ENCODE measurements at places on chromosomes 6 and 20.

GRCh38 chr20:15176929-15177328 lies 839.5 kb upstream of the FLRT3 start:
- no peak for DNase-seq

DNA sequence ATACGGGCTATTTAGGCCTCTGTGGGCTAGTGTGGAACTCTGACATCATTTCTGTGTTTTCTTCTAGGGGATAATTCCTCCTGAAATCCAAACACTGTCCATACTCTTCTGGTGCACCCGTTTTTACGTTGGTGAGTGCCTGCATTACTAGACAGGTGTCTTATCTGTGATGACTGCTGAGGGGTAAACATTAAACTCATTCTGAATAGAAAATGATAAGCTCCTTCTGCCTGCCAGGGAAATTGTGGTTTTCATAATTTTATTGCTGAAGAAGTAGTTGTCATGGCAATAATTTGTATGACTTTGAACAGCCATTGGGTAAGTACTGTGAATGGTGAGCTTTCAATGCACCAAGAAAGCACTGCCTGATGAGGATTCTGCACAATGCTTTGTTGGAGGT lies 705.6 kb downstream of the UTRN start:
- DNase-seq, result no peak

DNA sequence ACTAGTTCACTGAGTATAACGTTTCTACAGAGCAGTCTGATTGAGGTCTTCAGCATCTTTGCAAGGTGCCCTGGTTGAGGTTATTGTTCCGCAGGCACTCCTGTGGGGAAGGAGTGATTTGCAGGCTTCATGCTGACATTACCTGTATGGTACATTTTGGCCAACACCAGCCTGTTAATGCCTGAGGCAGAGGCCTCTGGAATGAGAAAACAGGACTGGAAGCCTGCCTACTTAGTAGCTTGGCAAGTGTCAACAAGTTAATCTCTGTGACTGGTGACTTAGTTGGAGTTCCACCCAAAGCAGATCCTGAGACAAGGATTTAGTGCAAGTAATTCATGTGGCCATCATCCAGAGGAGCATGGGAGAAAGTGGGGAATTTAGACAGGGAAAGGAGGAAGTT lies 24.6 kb downstream of the MAS1 start:
- no peak for DNase-seq

DNA sequence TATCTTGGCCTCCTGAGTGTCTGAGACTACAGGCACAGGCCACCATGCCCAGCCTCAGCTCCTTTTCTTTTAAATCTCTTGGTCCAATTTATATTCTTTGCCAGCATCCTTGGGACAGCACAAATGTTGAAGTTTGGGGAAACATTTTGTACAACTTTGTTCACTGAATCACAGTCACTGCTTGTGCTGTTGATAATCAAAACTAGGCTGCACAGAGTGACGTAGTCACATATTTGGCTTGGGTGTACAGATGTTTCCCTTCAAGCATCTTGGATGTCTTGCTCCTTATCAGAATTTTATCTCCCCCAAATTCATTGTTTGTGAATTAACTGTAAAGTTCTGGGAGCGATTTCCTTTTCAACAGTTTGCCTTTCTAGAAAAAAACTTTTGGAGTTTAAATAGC lies 17.9 kb downstream of the CARMIL1 start:
- no peak for DNase-seq

DNA sequence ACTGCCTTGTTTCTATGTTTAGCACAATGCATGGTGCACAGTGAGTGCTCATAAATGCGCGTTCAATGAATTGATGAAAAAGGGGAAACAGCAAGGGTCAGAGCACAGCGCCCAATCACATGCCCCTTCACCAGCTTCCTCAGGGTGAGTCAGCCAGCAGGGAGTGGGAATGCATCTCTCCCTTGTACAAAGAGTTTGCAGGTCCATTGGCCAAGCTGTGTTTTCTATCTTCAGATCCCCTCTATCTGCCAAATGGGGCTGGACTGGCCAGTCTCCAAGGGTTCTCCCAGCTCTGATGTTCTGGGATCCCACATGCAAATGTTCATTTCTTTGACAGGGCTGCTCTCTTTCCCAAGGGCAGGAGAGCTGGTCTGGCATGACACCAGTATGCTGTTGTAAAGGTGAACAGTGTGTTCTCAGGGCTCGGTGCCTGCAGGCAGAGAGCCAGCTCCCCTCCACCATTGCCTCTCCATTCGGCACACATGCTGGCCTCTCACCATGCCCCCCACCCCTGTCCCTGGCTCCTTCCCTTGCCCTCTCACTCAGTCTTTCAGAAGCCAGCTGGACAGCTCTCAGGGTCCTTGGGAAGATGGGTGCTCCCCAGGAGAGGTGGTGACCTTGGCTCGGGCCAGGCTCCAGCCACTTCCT lies 25.0 kb downstream of the ANGPT4 start:
- DNase-seq, result no peak

GRCh38 chr6:148221196-148221979 lies 121.2 kb upstream of the SASH1 start:
- no peak for DNase-seq

DNA sequence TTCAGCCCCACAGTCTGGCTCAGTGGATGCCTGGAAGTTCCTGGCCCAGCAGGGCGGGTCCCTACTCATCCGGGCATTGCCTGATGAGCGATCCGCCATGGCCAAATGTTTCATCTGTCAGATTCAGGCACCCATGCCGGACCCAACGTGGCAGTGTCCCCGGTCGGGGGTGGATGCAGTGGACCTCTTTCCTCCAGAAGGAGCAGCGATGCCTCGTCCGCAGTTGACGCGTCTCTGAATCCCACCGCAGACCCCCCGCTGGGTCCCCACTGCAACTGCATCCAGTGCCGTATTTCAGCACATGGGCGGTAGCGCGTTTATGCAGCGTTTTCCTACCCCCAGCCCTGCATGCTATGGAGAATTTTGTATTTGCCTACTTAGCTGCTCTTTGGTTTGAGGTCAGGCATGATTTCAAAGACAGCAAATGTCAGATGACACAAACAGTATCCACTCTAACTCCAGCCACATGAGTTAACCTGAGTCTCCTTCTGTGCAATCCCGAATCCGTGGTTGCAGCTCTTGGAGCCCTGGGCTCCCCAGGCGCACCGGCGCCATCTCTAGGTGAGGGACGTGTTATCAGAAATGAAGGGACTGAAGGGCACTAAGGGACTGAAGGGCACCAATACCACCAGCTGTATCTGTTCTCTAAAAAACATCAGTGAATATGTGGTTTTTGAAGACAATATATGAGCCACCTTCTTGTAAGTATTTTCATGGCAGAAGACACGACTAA lies 72.6 kb upstream of the THBS2 start:
- peak; percentile 54 for DNase-seq

DNA sequence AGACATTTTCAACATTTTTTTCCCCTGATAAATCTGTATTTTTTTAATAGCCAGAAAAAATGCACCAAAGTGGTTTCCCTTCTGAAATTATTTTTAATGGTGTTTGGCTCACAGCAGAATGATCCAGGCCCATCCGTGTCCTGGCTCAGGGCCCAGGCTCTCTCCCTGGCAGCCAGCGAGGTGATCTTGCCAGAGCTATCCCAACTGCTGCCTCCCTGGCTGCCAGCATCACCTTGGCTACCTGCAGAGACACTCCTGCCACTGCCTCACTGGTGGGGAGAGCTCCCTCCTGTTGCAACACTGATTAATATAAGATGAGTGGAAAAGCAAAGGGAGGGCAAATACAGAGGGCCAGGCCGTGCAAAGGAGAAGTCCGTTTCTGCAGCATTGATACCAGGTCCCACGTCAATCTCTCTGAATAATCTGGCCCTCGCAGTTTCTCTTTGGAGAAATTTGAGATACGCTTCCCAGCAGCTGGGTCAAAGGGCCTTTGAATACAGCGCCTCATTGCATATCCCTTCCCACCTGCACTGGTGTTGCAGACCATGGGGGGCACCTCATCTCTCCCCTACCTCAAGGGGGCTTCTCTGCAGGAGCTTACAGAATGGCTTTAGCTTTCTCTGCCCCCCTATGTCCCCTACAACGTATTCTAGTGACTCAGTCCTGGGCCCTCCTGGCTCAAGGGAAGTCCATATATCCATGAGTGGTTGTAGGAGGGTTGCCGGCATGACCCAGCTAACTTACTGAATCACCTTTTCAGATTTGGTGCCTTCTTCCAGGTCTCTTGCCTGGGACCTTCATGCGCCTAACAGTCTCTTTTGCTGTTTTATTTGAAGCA lies 12.8 kb upstream of the DSTN start:
- DNase-seq, result no peak

DNA sequence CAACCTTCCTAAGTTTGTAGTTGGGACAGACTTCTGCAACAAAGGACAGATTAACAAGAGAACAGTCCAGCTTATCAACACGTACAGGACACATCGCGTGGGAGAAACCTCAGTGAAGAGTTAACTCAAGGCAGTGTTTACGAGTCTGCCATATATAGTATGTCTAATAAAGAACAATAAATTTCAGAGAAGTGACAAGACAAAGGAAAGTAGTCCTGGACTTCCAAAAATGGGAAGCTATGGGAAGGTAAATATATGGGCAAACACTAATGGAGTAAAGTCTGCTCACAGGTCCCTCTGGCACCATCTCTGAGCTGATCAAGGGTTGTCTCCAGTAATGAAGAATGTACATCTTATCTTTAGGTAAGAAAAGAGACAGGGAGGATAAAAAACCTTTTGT lies 34.9 kb downstream of the GCM1 start:
- no peak for DNase-seq

DNA sequence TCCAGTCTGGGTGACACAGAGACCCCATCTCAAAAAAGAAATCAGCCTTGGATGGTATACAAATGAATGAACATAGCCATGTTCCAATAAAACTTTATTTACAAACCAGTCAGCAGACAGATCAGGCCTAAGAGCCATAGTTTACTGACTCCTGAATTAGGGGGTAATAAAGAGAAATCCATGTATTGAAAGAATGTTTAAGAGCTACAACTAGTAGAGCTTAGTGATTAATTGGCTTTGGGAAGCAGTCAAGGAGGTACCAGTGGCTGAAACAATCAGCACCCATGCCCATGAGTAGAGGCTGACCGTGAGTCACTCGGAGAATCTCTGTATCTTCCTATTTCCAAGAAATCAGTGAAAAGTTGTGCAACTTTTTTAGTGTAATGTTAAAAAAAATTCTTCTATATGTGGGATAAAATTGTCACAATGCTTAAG lies 223.6 kb upstream of the RREB1 start:
- DNase-seq, result peak; percentile 80

GRCh38 chr6:20319520-20320357 lies 81.9 kb upstream of the E2F3 start:
- no peak for DNase-seq

DNA sequence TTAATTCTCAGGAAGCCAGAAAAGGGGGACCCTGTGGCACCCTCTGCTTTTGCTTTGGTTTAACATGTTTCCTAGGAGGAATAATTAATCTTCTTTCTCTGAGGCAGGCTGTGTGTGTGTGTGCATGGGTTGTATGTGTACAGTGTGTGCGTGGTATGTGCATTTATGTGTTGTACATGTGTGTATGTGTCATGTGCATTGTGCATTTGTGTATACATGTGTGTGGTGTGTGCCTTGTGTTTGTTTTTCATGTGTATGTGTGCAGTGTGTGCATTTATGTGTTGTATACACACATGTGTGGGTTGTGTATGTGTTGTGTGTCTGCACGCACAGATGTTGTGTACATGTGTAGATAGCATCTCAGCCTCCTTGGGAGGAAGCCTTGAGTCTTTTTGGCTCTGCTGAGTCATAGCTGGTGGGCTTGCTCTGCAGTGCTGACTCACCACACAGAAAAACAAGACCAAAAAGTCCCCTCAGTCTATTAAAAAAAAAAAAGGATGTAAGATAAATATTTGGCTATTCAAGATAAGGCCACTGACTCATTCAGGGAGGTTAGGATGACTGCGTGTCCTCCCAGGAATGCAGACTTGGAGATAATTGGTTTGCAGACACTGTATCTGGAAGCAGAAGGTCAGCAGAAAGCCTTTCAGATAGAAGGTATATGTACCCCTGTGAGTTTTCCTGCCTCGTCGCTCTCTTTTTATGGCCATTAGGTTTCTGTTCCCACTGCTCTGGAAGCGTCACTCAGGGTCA lies 58.6 kb downstream of the SYNJ2 start:
- peak; percentile 99 for DNase-seq

- peak; percentile 35 for DNase-seq
Observed at GRCh38 chr6:100664274-100665040, 199.7 kb upstream of the SIM1 start.

DNA sequence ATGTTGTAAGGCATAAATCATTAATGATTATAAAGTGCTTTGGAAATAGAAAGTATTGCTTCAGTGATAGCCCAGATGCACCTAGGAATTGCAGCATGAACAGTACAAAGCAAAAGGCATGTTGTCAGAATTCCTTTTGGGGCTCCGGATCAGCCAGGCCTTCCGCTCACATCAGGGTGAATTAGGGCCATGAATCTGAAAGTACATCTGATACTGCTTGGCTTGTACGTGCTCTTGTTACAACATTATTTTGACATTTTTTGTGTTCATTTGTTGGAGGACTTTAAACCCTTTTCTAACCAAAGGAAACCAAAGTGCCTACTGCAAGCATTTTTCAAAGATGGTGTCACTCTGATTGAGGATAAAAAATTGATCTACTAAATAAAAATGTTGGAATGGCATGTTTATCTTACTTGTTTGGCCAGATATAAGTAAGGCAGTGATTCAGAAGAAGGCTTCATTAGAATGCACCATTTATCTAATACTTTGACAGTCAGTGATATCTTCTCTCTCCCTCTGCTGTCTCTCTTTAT lies 1005.6 kb upstream of the FLRT3 start:
- DNase-seq, result peak; percentile 62

GRCh38 chr20:2289475-2289874 lies 6.3 kb upstream of the TGM3 start:
- DNase-seq, result no peak

GRCh38 chr6:30741063-30741779 lies 1.3 kb downstream of the FLOT1 start:
- DNase-seq, result no peak

DNA sequence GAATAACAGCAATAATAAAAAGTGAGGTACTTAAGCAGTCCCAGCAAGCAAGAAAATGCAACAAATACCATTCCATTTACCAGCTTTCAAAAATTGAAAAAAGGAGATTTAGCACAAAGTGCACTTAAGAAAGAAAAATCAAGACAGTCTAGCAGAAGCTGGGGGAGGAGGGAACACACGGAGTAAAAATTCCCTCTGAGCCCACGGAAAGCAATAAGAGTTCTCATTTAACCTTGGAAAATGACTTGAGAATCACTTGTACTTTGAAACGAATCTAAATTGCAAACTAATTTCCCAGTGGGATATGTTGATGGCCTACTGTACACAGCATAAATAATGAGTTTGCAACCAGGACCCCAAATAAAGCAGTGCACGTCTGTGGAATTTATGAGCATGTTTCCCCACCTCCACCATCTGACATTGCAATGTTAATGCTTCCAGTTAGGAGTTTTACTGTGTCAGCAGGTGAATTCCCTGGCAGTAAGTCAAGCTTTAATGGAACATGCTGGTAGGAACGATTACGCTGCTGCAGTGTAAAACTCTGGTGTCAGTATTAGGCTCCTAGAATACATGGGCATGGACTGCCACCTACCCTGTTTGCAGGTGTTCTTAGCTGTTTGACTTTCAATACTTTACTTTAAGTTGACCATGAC lies 386.8 kb downstream of the HDGFL1 start:
- no peak for DNase-seq

Data from amniotic epithelial cell (primary cell).